Activated CD4-positive, alpha-beta T cell treated with anti-CD3 and anti-CD28 coated beads, Interleukin-2, amount 10 ng/mL, durations not matched to agents 7 days and 5 days (primary cell): ENCODE measurements at places on chromosomes 12 and 14. TPM values are rescaled to one million over a fixed set of nuclear protein-coding genes. Genes with fewer than 3 reads are reported as not detected.

- H3K4me3 ChIP-seq = no peak overlapping the region
- no peaks in the 10 kb centered on the region for H3K36me3 ChIP-seq
- H3K27ac ChIP-seq = no peak overlapping the region
- H3K27me3 ChIP-seq = peaks cover 19% of the 10 kb centered on the region
- no peaks in the 10 kb centered on the region for H3K4me1 ChIP-seq
Measured at GRCh38 chr12:1552911-1553491, 41.4 kb downstream of the FBXL14 start.

ESPL1 gene
- total RNA-seq = 107 TPM

DNA sequence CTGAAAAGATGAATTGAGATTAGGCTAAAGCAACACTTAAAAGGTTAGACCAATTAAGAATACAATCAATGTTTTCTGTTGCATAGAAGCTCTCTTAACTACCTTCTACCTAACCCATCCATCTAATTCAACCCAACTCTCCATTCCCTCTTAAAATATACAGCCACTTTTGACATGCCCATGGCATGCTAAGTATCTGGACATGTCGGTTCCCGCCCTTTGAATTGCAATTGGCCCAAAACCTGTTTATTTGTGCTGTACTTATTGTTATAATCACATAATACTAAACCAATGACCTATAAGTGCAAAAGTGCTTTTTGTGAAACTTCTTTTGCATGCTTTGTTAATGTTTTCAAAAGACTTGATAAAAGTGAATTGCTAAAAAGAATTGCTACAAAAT lies 37.6 kb upstream of the APPL2 start:
- no peak overlapping the region for H3K4me3 ChIP-seq
- no peak overlapping the region for H3K27ac ChIP-seq
- DNase-seq = no peak
- H3K36me3 ChIP-seq = no peaks in the 10 kb centered on the region

OR10A7 gene
- total RNA-seq = not detected

DNA sequence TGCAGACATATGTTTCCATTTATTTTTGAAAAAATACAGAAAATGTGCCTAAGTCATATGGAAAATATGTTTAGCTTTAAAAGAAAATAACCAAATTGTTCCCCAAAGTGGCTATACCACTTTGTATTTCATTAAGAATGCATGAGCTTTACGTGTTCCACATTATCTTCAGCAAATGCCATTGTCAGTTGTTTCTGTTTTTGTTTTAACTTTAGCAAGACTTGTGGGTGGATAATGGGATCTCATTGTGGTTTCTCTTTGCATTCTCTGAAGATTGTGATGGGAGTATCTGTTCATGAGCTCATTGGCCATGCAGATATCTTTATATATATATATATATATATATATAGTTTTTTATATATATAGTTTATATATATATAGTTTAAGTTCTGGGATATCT lies 181.5 kb downstream of the CCER1 start:
- no peak overlapping the region for H3K4me3 ChIP-seq

CIROP gene
- total RNA-seq = not detected

DNA sequence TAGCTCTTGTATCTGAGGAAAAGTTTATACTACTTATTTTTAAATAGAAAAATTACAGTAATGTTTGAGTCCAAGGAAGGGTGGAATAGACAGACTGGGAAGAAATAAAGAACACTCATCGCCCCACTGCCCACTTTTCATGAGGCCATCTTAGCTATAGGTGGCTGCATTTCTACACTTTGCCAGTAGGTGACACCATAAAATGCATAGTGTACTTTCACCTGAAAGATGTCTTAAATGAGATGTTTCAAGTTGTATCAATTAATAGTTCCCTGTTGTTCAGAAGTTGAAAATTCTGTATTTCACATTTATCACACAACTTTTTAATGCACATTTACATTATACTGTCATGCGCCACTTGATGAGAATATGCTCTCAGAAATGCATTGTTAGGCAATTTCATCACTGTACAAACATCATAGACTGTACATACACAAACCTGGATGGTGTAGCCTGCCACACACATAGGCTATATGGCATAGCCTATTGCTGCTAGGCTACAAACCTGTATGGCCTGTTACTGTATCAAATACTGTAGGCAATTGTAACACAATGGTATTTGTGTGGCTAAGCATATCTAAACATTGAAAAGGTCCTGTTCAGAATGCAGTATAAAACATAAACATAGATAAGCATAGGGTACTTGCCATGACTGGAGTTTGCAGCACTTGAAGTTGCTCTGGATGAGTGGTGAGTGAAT lies 27.6 kb downstream of the PMCH start:
- H3K27ac ChIP-seq = no peak overlapping the region
- peaks cover 11% of the 10 kb centered on the region for H3K4me1 ChIP-seq
- peak; percentile 32 for DNase-seq
- no peak overlapping the region for H3K4me3 ChIP-seq

VWF gene
- total RNA-seq = not detected

DNA sequence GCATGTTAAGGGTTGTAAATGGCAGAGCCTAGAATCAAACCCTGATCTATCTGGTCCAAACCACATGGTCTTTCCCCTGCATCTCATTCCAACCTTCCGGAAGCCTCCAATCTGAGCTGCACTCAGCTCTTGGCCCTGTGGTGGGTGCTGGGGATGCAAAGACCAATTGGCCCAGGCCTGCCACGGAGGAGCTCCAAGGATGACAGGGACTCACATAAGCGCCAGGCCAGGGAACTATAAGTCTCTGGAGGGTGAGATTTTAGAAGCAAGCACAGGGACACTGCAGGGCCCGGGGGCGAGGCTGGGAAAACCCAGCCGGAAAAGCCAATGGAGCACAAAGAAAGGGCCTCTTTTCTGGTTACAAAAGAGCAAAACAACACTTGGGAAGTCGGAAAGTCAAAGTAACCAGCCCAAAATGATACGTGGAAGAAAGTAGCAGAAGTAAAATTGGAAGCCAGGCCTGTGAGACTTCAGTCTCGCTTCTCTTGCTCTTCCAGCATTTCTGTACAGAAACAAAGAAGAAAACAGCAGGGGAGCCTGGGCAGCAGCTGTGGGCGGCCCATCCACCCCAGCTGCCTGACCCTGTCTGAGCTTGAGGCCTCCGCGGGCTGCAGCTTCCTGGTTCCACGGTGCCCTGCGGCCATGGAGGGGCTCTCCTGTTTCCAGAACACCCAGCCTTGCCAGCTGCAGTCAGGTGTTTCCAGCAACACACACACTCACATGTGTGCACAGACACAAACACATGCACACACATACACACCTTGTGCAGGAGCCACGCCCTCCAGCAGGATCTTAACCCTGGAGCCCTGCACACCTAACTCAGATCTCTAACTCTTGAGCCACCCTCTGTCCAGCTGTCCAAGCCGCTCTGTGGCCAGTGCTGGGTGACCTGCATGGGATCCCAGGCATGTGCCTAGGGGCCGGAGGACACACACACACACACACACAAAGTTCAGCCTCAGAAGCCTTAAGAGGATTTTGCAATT lies 178.2 kb downstream of the BCL11B start:
- peaks cover 3% of the 10 kb centered on the region for H3K27me3 ChIP-seq
- H3K4me3 ChIP-seq = no peak overlapping the region
- no peak overlapping the region for H3K27ac ChIP-seq
- DNase-seq = no peak

MAP3K12 gene
- total RNA-seq = 26.1 TPM

B4GALNT3 gene
- 7.0 TPM for total RNA-seq

GRCh38 chr14:81301371-81301770 lies 80.6 kb upstream of the GTF2A1 start:
- no peak for DNase-seq
- H3K36me3 ChIP-seq = no peaks in the 10 kb centered on the region
- peaks cover 16% of the 10 kb centered on the region for H3K4me1 ChIP-seq
- no peak overlapping the region for H3K27ac ChIP-seq

DNA sequence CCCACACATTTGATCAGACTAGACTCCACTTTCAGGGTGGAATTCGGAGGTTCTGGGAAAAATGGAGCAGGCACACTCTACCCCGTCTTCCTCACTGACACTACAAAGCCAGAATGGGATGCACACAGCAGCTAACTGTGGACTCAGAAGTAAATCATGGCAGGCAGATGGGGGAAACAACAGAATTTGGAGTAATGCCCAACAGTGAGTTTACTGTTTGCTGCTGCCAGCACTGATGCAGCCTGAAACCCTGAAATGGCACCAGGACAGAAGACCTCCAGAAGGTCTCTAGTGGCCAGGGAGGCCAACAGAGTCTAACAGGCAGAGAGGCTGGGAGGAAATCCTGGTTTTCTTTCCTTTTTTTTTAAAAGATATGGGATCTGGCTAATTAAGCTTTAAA lies 24.6 kb downstream of the KCTD10 start:
- H3K4me1 ChIP-seq = peaks cover 6% of the 10 kb centered on the region
- H3K36me3 ChIP-seq = peaks cover 27% of the 10 kb centered on the region
- DNase-seq = no peak
- H3K27me3 ChIP-seq = no peaks in the 10 kb centered on the region
- no peak overlapping the region for H3K4me3 ChIP-seq

GALNT8 gene
- 1.0 TPM for total RNA-seq

DNA sequence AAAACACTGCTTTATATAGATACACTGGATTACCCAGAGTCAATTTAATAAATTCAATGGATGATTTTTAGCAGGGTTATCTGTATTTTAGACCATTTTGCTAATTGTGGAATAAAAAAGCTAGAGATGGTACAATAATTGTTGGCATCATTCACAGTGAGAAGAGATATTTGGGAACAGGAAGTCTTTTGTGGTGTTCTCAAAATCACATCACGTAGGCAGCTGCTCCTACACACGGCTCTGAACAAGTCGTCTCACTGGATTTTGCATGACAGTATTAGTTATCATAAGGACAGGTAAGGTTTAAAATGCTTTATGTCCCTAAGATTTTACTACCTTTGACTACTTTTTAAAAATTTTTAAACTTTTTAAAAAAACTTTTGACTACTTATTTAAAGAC lies 52.0 kb downstream of the PAPLN start:
- no peaks in the 10 kb centered on the region for H3K27me3 ChIP-seq
- H3K4me1 ChIP-seq = peaks cover 23% of the 10 kb centered on the region
- DNase-seq = no peak
- H3K36me3 ChIP-seq = peaks cover 28% of the 10 kb centered on the region

FITM1 gene
- 1.9 TPM for total RNA-seq

DNA sequence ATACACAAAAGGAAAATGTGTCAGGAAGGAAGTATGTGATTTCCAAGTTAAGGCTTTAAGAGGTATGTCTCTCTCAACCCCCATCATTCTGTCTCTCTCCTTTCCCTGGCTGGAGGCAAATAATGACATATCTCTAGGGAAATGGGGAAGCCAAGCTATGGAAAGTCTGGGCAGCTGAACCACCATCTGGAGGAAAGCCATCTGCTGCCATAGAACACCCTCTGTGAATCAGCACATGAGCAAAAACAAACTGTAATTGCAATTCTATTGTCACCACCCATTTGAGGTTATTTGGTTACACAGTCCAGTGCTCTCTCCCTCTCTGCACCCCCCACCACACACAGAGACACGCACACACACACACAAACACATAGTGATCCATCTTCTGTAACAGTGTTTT lies 766.2 kb downstream of the FLRT2 start:
- H3K27me3 ChIP-seq = no peaks in the 10 kb centered on the region
- no peak overlapping the region for H3K4me3 ChIP-seq
- DNase-seq = no peak
- no peak overlapping the region for H3K27ac ChIP-seq
- H3K36me3 ChIP-seq = no peaks in the 10 kb centered on the region

ABCC9 gene
- not detected for total RNA-seq

IL22 gene
- 0.69 TPM for total RNA-seq

DNA sequence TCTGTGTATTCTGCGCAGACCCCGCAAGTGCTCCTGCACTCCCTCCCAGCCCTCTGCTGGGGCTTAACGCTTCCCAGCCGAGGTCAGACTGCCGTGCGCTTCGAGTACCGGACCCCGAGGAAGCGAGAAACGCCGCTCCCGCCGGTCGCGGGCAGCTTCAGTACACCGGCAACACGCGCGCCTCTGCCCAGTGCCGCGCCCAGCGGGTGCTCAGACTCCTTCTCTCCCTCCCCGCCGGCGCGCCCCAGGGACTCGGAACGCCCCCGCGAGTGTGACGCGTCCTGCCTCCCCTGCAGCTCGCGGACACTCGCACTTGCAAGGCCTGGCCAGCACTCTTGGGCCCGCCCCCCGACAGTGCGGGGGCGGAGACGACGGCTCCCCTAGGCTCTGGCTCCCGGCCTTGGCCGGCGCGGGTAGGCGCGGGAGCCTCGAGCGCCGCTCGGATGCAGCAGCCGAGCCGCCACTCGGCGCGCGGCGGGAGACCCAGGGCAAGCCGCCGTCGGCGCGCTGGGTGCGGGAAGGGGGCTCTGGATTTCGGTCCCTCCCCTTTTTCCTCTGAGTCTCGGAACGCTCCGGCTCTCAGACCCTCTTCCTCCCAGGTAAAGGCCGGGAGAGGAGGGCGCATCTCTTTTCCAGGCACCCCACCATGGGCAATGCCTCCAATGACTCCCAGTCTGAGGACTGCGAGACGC lies at the start of gene PTGER2:
TSS of gene PTGER2 (plus strand) at position 410 of the 692 bp plus-strand sequence. CDS start at position 647, 237 bp downstream.
- DNase-seq = peak; percentile 83
- H3K27me3 ChIP-seq = peaks cover 48% of the 10 kb centered on the region
- H3K4me1 ChIP-seq = peaks cover 73% of the 10 kb centered on the region
- peak within 1 kb of the TSS; percentile 93 for H3K4me3 ChIP-seq
- peaks cover 86% of the 10 kb centered on the region for H3K36me3 ChIP-seq

GRCh38 chr14:105494606-105494929 lies 3.5 kb downstream of the TEDC1 start:
- H3K27ac ChIP-seq = no peak overlapping the region
- peaks cover 10% of the 10 kb centered on the region for H3K4me1 ChIP-seq
- H3K4me3 ChIP-seq = no peak overlapping the region
- peaks cover 6% of the 10 kb centered on the region for H3K36me3 ChIP-seq
- DNase-seq = no peak

GAS2L3 gene
- 4.4 TPM for total RNA-seq

DNA sequence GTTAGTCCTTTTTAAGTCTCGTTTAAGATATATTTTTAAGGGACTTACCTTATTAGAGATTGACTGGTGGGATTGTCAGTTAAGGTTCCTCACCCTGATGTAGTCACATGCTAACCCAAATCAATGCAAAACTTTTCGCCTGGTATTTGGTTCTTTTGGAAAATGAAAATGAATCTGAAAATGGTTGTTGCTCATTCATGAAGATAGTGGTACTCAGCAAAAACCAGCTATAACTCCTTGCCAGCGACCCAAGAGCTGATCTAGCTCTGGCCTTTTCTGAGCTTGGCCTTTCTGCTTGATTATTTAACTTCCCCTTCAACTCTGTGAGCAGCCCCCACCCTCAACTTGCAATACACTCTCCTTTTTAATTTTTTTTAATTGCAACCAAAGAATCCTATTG lies 85.0 kb upstream of the GTF2A1 start:
- H3K27ac ChIP-seq = no peak overlapping the region
- H3K36me3 ChIP-seq = no peaks in the 10 kb centered on the region
- H3K4me3 ChIP-seq = no peak overlapping the region
- H3K27me3 ChIP-seq = no peaks in the 10 kb centered on the region

DNA sequence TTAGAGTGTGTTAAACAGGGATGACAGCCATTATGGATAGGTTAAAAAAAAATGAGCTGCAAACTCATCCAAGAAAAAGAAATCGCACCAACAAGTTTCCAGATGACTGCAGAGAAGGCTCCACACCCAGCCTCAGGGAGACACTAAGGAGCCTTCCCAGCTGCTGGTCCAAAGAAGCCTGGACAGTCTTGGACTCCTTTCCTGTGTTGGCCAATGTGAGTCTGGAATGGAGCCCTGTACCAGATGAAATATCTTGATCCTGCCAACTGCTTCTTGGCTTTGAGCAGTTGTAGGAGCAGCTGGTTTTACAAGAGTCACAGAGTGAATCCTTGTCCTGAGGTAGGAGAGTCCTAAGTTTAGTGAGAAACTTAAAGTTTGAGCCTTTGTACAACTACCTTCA lies 44.5 kb downstream of the SLC38A1 start:
- no peak overlapping the region for H3K4me3 ChIP-seq
- peaks cover 75% of the 10 kb centered on the region for H3K4me1 ChIP-seq
